ENCODE measurements at places on chromosomes 1 and 21.

DNA sequence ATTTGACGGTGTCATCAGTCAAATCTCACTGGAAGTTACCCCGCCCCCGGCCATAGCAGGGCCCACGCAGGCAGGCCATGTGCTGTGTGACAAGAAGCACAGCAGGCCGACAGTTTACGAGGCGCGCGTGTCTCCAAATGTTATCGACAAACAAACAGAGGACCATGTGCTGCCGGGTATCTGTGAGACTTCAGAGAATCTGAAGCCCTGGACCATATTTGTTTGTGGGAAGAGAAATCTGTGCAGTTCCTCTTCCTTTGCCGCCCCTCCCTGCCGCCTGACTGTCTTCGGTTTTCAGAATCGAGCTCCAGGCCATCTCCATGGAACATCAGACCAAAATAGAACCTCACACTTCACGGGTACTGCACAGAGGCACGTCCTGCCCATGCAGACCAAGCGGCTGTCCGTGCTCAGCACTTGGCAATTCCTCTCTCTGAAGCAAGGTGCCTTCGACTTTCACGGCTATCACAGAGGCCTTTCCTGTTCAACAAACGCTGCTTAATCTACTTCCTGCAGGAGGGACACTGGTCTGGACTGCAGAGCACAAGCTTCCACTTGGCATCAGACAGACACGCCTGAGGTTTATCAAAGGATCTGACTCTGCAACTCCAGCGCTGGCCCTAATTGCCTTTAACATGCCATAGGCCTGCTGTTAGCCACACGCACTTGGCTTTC, 135.7 kb upstream of the KRTAP19-8 start:
- DNase-seq: no peak

GRCh38 chr1:77794550-77794949, 15.1 kb downstream of the MIGA1 start:
- DNase-seq: no peak

DNA sequence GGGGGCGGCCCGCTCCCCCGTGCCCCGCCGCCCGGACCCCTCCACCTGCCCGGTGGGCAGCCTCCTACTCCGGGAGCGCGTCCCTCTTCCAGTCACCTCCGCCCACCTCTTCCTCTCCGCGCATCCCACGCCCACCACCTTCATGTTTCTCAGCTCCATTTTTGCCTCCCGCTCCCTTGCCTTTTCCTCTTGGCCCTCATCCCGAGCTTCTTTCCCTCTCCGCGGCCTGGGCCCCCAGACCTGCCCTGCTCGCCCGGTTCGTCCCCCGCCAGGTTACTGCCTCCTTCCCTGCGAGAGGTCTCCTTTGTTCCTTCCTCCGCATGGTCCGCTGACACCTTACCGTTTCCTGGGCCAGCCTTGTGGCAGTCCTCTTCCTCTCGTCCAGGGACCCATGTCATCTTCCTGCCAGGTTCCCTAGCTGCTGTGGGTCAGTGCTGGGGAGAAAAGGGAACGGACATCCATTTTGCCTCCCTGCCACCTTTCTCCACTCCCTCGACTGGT, 563 bp downstream of the QSOX1 start:
- no peak for DNase-seq

DNA sequence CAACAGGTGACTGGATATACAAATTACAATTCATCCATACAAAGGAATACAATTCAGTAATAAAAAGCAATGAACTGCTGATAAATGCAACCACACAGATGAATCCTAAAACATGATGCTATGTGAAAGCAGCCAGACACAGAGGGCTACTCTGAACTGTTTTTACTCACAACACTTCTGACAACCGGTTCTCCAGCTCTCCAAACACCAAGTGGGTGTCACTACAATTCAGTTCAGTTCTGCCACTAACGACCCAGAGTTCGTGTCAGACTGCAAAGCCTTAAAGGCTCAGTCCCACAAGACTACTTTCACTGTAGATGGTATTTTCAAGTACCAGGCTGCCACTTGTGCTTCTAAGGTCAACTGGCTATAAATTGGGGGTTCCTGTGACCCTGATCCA, 119.4 kb downstream of the SLC16A1 start:
- DNase-seq: no peak

DNA sequence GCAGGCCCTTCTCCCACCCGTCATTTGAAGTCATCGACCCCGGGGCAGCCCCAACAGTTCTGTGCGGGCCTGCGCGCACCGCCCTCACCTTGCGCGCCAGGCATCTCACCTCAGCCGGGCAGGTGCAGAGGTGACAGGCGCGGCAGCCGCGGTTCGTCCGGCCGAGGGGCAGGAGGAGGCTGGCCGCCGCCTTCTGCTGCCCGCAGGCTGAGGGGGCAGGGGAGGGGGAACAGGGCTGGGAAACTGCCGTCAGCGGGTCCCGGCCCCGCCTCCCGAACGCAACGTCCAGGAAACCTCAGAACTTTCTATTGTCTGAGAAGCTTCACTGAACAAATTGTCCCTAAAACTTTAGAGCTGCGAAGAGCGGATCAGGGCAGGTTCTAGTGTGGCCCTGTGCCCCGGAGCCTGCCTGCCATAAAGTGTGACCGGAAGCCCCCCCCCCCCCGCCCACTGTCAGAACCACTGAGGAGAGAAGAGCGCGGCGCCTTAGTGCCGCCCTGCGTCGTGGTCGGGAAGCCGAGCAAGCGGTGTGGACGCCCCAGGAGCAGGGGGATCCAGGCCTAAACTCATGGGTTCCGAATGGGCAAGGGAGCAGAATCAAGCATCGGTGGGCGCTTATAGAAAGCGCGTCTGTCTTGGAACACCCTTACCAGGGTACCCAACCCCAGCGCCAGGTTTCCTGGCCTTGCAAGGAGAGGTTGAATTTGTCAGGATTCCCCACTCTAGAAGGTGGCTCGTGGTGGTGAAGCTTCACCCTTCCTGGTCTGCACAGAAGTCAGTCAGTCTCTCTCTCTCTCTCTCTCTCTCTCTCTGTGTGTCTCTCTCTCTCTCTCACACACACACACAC, 13.3 kb upstream of the TBX15 start:
- DNase-seq: no peak
